Activated naive CD8-positive, alpha-beta T cell treated with anti-CD3 and anti-CD28 coated beads, Interleukin-2, amount 10 ng/mL, durations not matched to agents 7 days and 5 days (primary cell): ENCODE measurements at places on chromosomes 7 and 10.

GRCh38 chr7:11786186-11786585, 45.8 kb downstream of the THSD7A start:
- no peak for DNase-seq

- DNase-seq: no peak
These were observed 75.7 kb downstream of the PTPRE start for GRCh38 chr10:127982601-127983000.

- DNase-seq: no peak
These were observed 198.7 kb downstream of the ADARB2 start for GRCh38 chr10:1538531-1539061.

DNA sequence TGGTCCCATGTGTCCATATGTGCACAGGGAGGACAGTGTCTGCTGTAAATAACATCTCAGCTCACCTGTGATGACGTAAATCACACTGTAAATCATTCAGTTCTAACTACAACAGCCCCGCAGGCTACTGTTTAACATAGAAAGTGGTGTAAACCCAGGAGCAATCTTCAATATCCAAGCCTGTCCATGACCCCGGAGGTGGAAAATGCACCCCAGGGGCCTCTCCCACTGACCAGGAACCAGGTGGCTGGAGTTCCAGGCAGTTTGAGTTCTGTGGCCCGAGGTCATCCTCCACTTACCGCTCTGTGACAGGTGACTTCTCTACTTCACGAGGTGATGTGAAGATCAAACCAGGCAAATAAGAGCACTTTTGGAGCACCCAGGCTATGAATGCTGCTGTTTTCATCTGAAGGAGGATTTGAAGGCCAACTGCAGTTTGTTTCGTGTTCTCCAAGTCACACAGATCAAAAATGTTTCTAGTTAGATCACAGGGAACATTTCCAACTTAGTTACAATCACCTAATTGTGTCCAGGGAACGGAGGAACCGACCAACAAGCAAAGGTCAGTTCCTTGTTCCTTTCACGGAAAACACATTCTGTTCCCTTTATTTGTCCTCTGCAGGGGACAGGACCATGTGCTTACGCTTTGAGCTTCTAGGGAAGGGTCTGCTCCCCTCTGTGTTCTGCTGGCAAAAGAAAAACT, 131.8 kb downstream of the WDR37 start:
- no peak for DNase-seq

GRCh38 chr7:74094224-74095101, 10.9 kb downstream of the LIMK1 start:
- peak; percentile 79 for DNase-seq

DNA sequence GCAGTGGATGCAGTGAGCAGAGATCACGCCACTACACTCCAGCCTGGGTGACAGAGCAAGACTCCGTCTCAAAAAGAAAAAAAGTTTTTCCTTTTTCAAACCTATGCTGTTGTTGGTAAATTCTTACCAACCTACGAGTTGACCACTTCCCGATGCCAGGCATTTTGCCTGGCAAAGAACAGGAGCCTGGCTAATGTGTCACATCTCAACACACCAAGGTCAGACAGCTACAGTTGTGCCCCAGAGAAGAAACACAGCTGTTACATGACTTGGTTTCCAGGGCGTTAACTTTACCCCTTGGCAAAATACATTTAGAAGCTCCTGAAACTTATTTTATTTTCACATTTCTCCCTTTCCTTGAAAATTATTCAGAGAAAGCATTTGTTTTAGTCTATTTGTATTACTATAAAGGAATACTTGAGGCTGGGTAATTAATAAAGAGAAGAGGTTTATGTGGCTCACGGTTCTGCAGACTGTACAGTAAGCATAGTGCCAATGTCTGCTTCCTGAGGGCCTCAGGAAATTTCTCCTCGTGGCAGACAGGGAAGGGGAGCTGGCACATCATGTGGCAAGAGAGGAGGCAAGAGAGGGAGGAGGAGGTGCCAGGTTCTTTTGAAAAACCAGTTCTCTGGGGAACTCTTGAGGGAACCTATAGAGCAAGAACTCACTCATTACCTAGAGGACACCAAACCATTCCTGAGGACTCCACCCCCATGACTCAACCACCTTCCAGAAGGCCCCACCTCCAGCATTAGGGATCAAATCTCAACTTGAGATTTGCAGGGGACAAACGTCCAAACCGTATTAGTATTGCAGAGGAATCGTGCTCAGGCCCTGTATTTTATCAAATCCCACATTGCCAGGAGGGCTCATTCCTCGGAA, 83.3 kb downstream of the PAXIP1 start:
- DNase-seq: no peak
